Umbilical cord (tissue), 2 donors: ENCODE measurements at places on chromosomes 7 and 10.

DNA sequence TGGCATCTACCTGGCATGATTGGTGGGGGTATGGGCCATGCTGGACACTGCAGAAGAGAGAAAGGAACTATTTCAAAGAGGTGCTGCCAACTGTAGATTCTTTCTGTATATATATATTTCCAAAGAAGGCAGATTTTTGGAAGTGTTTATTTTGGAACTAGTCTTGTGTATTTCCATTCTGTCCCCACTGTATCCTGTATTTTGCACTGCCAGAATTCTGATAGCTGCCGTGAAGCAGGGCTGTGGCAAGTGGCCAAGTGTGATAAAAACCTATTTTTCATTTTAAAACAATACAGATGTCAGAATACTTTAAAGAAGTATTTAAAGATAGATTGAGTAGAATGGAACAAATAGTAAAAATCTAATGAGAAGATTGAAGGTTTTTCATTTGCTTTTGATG, 17.1 kb downstream of the MCU start:
- DNase-seq = peak; percentile 54

GRCh38 chr10:83367036-83367435, 772.3 kb upstream of the GHITM start:
- no peak for DNase-seq

GRCh38 chr10:101310529-101311184, 43.3 kb upstream of the BTRC start:
- peak; percentile 61 for DNase-seq

DNA sequence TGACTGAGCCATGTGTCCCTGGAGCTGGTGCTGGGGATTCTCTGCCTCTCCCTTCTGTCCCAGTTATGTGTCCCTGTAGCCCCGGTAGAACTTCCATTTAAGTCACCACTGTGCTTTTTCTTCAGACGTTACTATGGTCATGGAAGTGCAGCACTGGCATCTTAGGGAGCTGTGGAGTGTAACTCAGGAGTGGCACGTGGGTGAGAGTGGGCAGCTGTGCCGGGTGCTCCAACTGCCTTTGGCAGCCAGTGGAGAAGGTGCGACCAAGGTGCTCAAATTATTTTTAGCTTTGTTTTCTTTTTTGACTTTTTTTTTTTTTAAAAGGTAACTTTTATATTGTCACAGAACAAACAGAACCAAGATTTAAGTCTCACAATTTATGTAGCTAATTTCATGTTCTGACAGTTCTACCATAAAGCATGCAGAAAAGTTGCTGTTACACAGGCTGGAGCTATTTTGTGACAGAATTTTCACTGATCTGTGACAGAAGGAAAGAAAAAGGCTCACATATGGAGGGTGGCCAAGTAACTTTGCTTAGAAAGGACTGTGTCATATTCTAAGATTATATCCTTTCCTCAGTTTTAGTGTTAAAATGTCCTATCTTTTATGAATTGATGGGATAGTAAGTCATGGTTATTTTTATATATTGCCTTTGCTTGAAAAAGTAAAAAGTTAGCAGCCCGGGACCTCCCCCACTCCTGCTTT, 73.9 kb downstream of the SH2D4B start:
- no peak for DNase-seq

DNA sequence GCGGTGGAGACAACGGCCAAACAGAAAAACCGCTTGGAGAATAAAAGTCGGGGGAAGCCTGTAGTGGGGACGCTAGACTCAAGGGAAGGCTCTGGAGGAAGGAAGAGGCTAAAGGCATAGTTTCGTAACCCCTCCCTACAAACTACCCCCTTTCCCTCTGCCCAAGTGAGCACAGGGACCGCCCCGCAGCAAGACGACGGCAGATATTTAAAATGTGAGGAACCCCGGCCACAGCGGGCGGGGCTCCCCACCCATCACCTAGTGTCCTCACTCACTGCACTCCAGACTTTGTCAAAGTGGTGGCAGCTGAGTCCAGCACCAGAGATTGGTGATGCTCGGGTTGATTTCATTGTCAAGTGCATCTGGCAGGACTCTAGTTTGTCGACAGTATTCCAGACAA, 69.1 kb downstream of the PRKAG2 start:
- DNase-seq = no peak

DNA sequence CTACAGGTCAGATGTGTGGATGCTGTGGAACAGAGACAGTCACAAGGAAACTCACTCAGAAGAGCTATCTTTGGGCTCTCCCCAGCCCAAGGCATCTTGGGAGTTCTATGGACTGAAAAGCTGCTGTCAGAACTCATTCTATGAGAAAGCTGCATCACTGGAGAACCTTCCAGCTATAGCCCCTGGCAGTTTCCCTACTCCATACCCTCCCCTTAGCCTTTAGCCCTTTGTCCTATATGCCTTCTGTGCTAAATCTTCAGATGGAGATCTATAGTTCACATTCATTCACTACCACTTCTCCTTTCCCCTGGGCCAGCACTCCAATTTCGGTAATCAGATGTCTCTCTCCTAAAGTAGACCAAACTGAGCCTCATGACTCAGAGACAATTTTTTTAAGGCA, 6.9 kb downstream of the WNT8B start:
- DNase-seq = no peak
